ENCODE measurements at places on chromosomes 3 and 15. TPM values are rescaled to one million over a fixed set of nuclear protein-coding genes. Genes with fewer than 3 reads are reported as not detected.
A peak's percentile ranks its signal among the peaks of the same experiment; 100 is the strongest.

DNA sequence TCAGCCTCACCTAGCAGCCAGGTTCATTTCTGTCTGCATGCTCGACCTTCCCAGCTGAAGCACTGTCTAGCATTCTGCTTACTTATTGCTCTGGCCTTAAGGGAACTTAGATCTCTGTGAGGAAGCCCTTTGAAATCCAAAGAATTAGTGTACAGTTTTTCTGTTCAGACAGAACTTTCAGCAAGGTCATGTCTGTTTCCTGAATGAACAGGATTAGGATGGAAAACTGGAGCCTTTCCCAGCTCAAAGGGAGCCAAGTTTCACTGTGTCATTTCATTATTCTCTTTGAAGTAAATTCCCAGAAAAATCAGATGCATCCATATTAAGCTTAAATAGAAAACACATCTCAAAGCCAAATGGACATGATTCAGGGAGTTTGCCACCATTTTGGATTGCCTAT is 457.3 kb upstream of the KCNMB2 start:
- DNase-seq: no peak

- no peak for DNase-seq
Measured at GRCh38 chr3:113698956-113699355, 2.5 kb upstream of the USF3 start.

GRCh38 chr3:135629701-135630408 is 335.7 kb upstream of the PPP2R3A start:
- DNase-seq: no peak

Gene NR2C2
- total RNA-seq: 63.1 TPM

- DNase-seq: no peak
Measured at GRCh38 chr3:198070871-198071270, 110.9 kb downstream of the LMLN start.

Gene PLA2G4E
- total RNA-seq: not detected

- no peak for DNase-seq
Measured at GRCh38 chr3:10357095-10357494, 36.2 kb upstream of the SEC13 start.

DNA sequence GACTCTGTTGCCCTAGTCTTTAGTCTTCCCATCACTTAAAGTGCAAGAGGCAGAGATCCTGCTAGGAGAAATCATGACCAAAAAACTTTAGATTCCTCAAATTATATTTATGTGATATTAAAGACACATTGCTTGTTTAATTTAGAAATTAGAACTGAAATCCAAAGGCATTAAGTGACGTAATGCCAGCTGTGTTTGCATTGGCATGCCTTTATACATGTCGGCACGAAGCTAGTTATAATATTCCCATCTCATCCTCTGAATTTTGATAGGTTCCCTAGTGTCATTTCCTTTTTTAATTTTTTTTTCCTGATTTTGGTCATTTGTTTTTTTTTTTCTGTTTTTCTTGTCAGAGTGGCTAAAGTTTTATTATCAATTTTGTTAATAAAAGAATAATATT is 203.5 kb upstream of the ZBTB20 start:
- DNase-seq: no peak

GRCh38 chr3:55507808-55508207 is 20.7 kb upstream of the WNT5A start:
- no peak for DNase-seq

Gene THRB
- 14.8 TPM for total RNA-seq

- peak; percentile 62 for DNase-seq
Measured at GRCh38 chr15:74954515-74954914, 2.1 kb downstream of the RPP25 start.

GRCh38 chr15:84859144-84859543 is 25.3 kb upstream of the SLC28A1 start:
- DNase-seq: peak; percentile 36

- no peak for DNase-seq
Measured at GRCh38 chr3:156093964-156094363, 26.4 kb upstream of the KCNAB1 start.
